Kidney (tissue), 22 donors: ENCODE measurements at places on chromosomes 3 and 15. TPM values are rescaled to one million over a fixed set of nuclear protein-coding genes. Genes with fewer than 3 reads are reported as not detected.
A peak's percentile ranks its signal among the peaks of the same experiment; 100 is the strongest.

GRCh38 chr3:175185903-175186302, 326.8 kb downstream of the NAALADL2 start:
- no peak for DNase-seq

DNA sequence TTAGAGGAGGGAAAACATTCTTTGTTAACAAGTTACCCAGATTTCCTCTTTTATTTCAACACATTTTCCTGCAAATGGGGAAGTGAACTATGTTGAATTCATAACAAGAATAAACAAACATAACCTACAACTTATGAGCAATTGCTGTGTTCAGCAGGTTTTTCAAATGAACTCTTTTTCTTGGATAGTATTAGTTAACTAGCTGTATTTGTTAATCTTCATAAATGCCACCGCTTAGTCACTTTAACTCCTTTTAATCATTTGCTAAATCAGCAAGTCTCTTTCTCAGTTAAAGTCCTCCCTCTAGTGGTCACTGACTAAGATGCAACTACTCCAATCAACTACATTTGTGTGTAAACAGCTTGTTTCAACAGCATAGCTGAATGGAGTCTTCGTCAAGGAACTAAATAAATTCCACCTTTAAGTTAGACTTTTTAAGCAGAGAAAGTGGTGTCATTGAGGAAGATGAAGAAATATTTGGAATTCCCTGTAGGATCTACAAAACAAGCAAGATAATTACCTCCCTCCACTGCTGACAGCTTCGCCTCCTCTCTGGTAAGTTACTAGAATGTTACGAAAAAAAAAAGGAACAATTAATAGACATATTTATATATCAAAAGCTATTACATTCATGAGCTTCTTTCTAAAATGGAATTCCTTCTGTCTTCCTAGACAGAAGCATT, 1122.0 kb downstream of the ROBO1 start:
- no peak for DNase-seq

GRCh38 chr3:195757827-195758226, 37.0 kb downstream of the MUC20 start:
- DNase-seq = no peak

DNA sequence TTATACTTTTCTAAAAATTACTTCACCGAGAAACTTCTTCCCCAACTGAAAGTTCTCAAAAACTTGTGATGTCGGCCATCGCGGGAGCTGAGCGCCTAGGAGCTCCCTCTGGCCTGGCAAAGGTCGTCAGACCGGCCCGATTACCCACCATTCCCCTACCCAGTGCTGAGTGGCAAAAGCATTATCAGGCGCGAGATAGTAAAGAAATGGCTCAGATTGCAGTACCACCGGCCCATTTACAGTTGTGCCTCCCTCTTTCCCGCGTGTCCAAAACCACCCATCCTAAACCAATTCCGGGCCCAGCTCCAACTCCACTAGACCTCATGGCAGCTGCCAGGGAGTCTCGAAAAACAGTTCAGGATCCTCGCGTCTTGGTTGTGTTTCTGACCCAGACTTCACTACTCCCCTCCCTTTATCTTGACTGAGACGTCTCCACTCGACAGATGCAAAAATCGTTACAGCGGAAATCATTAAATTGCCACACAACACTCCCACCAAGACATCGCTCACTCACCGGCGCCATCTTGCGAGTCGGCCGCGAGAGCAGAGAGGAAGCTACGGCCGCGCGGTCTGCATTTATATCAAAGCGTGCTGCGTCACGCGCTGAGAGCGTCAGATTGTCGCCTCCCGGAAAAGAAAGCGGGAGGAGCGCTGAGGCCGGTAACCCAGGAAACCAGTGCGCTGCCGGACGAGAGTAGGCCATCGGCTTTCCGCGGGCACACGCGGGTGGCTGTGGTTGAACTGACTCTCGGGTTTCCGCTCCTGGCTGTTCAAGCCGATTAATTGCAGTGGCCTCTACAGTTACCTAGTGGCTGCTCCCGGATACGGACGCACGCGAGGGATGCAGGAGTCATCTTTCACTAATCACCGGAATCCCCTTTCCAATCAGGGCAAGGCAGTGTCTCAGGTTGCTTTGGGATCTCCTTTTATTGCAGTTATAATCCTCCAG, at the start of gene RPL22L1:
TSS of gene RPL22L1 (minus strand) at position 551 of the 949 bp plus-strand sequence. CDS start at position 523, 28 bp downstream.
- DNase-seq = peak; percentile 97

The GOLGA6L10 gene
- 2.5 TPM for total RNA-seq

DNA sequence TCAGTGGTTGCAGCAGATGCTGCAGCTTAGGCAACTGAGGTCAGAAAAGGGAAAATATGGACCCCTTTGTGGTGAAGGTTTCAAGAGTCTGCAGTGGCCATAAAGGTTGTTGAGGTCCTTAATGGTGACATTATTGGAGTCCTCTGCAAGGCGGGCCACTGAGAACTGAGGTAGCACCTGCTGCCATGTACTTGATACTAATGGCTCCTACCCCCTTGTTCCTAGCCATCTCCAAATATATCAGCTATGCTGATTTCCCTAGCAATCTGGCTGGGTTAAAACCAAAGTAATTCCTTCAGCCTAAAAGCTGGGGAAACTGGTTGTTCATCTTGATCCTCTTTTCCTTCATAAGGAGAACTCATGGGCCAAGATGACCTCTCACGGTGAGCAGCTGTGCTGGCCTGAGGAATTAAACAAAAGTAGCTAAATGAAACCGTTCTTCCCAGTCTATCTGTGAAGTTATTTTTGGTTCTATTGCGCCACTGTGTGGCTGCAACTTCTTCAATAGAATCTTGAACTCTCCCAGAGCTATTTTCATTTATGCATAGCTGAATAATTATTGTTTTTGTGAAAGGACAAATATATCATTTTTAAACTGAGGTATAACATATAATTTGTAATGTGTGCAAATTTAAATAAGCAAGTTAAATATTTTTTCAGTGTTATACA, 76.1 kb upstream of the PLSCR4 start:
- DNase-seq = no peak

The PEX11A gene
- total RNA-seq = 7.7 TPM

- DNase-seq = peak; percentile 76
These were observed 695 bp downstream of the GMPS start for GRCh38 chr3:155870945-155871745.

The TMEM108 gene
- total RNA-seq = 0.91 TPM

The SPESP1 gene
- total RNA-seq = 4.1 TPM

DNA sequence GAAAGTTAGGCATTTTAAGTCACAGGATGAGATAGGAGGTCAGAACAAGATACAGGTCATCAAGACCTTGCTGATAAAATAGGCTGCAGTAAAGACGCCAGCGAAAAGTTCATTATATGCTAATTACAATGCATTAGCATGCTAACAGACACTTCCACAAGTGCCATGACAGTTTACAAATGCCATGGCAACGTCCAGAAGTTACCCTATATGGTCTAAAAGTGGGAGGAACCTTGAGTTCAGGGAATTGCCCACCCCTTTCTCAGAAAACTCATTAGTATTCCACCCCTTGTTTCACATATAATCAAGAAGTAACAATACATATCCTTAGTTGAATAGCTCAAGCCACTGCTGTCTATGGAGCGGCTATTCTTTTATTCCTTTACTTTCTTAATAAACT, 92.7 kb upstream of the PLXND1 start:
- no peak for DNase-seq

The HAPLN3 gene
- total RNA-seq = 11.2 TPM

DNA sequence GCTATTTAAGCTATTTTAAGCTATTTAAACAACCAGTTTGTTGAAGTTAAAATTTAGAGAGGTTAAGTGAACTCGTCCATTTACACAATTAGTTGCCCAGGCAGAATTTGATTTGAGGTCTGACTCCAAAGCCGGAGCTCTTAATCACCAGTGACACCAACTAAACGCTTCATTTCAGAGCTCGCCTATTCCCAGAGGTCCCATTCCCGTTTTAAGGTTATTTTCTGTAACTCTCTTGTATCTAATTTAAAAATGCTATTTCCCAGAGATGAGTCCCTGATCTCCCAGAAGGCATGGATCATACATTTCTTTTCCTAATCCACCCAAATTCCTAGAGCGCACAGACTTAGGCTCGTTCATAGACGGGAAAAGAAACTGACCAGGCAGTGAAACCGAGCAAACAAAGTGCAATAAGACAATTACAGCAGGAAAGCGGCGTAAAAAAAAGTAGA, 904 bp upstream of the MCTP2 start:
- DNase-seq = no peak

The GOLGA8O gene
- 2.5 TPM for total RNA-seq

- no peak for DNase-seq
These were observed 256.1 kb upstream of the HES1 start for GRCh38 chr3:193879864-193880242.

DNA sequence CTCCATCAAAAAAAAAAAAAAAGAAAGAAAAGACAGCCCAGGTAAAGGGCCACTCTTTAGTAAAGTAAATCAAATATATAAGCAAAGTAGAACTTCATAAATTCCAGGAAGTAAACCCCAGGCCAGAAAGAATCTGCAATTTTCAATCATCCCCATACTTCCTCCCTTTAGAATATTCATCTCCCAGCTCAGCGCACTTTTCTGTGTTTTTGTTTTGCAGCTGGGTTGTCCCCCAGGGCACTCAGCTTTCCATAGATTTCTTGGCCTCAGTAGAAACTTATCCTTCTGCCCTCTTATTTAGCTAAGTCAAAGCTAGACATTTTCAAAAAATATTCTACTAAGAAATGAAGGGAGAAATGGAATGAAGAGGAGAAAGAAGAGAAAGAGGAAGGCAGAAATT, 24.0 kb upstream of the SPRED1 start:
- DNase-seq = no peak

The GALNT15 gene
- total RNA-seq = 39.9 TPM

The PLAAT1 gene
- total RNA-seq = 0.72 TPM
